ENCODE measurements at places on chromosomes 1 and 21.
A peak's percentile ranks its signal among the peaks of the same experiment; 100 is the strongest.

DNA sequence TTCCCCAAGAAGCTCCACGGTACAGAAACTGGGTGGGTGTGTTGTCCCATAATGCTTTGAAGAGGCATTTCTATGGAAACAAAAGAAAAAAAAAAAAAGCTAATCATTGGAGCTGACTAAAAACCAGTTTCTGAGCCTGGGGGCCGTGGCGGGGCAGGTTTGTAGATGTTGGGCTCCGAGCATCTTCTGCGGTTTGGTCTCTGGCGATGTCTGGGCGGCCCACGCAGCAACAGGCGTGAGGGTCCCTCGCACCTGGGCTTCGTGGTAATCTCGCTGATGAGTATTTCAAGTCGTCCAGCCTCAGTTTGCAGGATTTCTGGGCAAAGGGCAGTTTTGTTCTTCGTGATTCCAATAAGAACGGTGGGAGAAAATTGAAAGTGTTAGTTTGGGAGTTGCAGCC, 6.8 kb downstream of the TP73 start:
- no peak for DNase-seq

DNA sequence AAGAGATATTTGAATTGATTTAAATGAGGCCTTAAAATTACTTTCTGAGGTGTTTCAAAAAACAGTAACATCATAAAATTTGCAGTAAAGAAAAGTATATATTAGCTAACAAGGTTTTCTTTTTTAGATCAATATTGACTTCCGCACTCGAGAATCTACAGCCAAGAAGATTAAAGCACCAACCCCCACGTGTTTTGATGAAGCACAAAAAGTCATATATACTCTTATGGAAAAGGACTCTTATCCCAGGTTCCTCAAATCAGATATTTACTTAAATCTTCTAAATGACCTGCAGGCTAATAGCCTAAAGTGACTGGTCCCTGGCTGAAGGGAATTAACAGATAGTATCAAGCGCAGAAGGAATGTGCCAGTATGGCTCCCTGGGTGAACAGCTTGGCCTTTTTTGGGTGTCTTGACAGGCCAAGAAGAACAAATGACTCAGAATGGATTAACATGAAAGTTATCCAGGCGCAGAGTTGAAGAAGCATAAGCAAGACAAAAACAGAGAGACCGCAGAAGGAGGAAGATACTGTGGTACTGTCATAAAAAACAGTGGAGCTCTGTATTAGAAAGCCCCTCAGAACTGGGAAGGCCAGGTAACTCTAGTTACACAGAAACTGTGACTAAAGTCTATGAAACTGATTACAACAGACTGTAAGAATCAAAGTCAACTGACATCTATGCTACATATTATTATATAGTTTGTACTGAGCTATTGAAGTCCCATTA, 3.6 kb downstream of the RGS1 start:
- DNase-seq, result no peak

DNA sequence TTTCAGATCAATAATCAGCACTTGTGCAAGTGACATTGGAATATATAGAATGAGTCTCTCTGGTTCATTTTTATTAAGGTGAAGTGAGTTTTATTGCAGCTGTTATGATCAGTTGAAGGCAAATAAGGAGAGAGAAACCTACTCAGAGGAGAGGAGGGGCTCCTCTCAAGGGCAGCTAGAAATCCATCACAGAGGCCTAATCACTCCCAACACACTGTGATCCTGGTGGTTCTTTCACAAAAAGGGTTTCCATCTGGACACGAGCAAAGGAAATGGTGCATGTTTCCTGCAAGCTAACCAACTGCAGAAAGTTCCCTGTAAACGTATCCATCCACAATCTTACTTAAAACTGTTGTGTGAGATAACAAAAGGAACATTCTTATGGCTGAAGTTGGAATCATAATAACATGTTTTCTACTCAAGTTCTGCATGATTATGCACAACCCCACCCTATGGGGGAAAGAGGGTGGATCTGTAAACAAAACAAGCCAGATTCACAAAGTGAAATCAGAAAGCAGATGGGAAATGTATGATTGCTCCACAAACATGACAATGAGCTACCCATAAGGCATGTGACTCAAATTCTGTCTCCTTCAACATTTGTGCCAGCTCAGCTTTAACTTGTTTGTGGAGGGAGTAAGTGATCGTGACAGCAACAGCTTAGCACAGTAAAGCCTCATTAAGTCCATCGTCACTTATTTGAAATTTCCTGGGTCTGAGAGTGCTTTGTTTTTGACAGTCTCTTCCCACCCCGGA, 141.2 kb upstream of the ST6GALNAC5 start:
- no peak for DNase-seq

GRCh38 chr1:170789063-170789462, 125.1 kb downstream of the PRRX1 start:
- DNase-seq, result no peak

DNA sequence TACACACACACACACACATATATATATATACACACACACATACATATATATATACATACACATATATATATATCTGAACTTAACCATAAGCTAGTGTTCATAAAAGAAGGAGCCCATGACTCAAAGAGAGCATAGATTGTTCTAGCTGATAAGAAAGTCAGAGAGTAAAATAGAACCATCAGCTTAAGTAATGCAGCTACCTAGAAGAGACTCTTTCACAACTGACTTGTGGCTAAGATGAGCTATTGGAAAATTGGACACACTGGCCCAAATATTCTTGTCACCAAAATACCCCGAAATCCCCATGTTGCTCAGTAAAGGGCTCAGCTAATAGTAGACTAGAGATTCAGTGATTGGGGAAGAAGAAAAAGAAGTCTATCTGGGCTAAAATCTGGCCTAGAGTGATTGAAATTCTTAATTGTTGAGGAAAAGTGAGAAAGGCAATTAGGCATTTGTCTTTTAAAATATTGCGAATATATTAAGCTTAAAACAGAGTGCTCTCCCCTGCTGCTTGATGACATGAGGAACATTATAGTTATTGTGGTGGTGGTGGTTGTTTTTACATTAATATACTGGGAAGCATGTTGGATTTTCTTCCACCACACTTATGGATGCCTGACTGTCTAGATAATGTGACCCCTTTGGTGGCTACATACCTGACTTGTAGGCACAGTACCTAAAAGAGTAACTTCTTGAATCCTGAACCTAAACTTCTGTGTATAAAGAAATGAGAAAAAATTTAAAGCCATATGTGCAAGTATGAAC, 6.3 kb downstream of the SLAMF1 start:
- DNase-seq, result no peak

DNA sequence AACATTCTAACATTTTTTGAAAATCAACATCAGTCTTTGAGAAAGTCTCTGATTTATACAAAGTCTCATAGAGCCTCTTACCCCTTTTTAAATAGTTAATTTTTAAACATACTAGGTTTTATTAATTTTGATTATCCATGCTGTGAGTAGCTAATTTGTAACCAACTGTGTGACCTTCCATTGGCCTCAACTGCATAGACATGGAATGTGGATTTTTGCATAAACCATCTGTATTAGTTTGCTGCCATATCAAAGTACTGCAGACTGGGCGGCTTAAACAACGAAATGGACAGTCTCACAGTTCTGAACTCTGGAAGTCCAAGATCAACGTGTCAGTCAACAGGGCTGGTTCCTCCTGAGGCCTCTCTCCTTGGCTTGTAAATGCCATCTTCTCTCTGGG, 89.2 kb upstream of the AJAP1 start:
- no peak for DNase-seq

DNA sequence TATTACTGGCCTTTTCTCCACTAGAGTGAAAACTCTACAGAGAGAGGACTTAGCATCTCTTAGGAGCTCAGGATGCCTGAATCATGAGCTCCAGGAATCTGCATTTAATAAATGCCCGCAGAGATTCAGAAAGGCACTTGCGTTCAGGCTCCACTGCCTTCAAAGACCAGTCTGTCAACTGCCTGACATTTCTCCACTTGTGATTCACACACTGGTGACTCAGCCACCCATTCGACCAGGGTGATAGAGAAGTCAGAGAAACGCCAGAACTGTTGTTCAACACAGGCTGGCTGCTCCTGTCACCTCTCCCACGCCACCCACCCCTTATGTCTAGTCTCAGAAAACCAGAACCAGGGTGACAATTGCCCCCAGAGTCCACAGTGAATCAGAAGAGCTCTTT, 26.9 kb upstream of the LBR start:
- DNase-seq, result peak; percentile 68

GRCh38 chr1:151998611-151999362, 5.1 kb upstream of the S100A10 start:
- DNase-seq, result no peak

- DNase-seq, result no peak
Observed at GRCh38 chr1:97277891-97278654, 556.5 kb downstream of the PTBP2 start.

DNA sequence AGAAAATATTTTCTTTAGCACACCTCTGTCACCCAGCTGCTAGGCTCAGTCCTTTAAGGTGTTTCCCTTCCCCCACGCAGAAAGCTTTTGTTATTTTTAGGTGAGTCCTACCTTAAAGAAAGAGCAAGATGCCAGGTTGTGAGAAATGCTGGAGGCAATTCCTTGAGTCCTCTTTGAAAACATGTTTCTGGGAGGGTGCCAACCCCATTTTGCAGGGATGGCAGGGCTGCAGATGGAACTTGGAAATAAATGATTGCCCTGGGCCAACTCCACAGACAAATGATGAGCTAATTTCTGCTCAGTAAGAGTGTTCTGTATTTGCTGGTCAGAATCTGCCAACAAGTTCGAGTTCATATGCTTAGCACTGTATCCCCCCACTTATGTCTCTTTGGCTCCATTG, 119.2 kb upstream of the RAB3GAP2 start:
- no peak for DNase-seq

Data from activated T-helper 1 cell treated with anti-CD3 and anti-CD28 coated beads, Interleukin-2, amount 50 U/mL, for 16 hours (primary cell).